ENCODE measurements at places on chromosomes 11 and 22. TPM values are rescaled to one million over a fixed set of nuclear protein-coding genes. Genes with fewer than 3 reads are reported as not detected.
A peak's percentile ranks its signal among the peaks of the same experiment; 100 is the strongest.

Gene GRAMD1B
- 2.2 TPM for total RNA-seq

Gene C11orf91
- total RNA-seq, result not detected

- DNase-seq, result no peak
- no peaks in the 10 kb centered on the region for H3K36me3 ChIP-seq
- no peaks in the 10 kb centered on the region for H3K27me3 ChIP-seq
- no peak overlapping the region for H3K4me3 ChIP-seq
Measured at GRCh38 chr22:46039535-46039934, 62.6 kb upstream of the WNT7B start.

GRCh38 chr11:134244593-134244992, 8.6 kb downstream of the THYN1 start:
- H3K4me1 ChIP-seq, result no peaks in the 10 kb centered on the region
- no peaks in the 10 kb centered on the region for H3K27me3 ChIP-seq
- no peak overlapping the region for H3K27ac ChIP-seq
- no peak overlapping the region for H3K4me3 ChIP-seq

Gene OR52H1
- not detected for total RNA-seq

GRCh38 chr11:8242118-8242475, 21.6 kb downstream of the LMO1 start:
- no peaks in the 10 kb centered on the region for H3K4me1 ChIP-seq
- no peak for DNase-seq
- no peak overlapping the region for H3K4me3 ChIP-seq
- no peak overlapping the region for H3K27ac ChIP-seq
- no peaks in the 10 kb centered on the region for H3K36me3 ChIP-seq

DNA sequence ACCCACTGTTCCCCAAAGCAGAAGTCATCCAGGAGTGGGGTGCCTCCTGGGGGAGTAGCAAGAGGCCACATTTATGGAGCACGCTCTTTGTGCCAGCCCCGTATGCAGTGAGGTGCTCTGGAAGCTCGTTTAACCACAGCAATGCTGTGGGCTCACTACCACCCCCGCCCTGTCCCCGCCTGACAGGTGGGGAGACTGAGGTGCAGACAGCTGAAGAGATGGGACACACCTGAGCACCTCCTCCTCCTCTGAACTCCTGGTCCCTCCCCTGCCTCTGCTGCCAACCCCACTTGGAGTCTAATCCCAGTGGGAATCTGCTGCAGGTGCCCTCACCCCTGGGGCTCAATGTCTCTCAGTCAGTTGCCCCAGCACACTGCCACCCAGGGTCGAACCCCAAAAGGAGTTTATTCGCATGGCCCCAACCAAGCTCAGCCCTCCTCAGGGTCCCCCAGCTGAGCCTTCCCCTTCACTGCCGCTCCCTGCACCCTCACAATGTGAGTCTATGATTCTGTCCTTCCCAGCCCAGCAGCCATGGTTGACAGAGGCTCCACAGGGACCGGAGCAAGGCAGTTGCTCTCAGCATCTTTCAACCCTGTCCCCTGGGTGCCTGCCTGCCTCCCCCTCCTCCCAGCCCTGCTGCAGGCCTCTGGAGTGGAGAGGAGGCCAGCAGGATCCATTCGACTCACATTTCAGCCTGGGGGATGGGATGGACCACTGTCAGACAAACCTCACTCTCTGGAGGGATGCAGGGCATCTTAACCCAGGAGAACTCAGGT, 13.3 kb upstream of the BCR start:
- no peak overlapping the region for H3K4me3 ChIP-seq
- no peaks in the 10 kb centered on the region for H3K36me3 ChIP-seq
- no peaks in the 10 kb centered on the region for H3K4me1 ChIP-seq
- DNase-seq, result no peak
- H3K27me3 ChIP-seq, result peaks cover 3% of the 10 kb centered on the region

Gene PTPRCAP
- total RNA-seq, result 0.47 TPM

Gene SEC14L6
- 1.2 TPM for total RNA-seq

DNA sequence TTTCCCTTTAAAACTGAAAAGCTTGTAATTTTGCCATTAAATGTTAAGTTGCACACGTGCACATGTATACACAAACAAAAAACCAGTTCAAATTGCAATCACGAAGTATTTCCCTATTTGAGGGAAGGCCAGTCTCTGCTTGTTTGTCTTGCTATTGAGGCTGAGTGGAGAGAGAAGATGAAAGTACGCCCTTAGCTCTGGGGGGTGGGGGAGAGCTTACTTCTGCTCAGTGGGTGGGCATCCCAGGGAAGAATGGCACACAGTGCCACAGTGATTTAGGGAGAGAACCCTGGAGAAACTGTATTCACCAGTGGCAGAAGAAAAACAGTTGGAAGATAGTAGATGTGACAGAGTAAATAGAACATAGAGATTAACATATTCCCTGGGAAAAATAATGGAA, 8.7 kb downstream of the YAP1 start:
- peaks cover 79% of the 10 kb centered on the region for H3K4me1 ChIP-seq
- DNase-seq, result no peak
- peak overlapping the region; percentile 91 for H3K27ac ChIP-seq
- no peak overlapping the region for H3K4me3 ChIP-seq
- peaks cover 7% of the 10 kb centered on the region for H3K36me3 ChIP-seq

DNA sequence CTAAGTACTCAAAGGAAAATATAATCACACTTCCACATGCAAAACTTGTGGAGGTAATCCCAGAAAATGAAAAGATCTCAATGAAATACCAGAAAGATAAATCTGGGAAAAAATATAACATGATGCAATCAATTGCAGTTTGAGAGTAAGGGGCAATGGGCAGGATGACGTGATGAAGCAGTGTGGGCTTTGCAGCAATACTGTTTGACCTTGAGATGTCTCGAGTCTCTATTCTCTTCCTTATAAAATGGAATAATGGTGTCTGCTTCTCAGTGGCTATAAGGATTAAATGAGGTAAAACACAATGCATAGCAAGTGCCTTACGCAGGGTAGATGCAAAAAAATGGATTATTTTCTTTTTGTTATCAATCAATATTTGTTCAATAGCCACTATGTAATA, 447.5 kb downstream of the BUD13 start:
- no peaks in the 10 kb centered on the region for H3K36me3 ChIP-seq
- peaks cover 6% of the 10 kb centered on the region for H3K27me3 ChIP-seq
- no peak for DNase-seq
- H3K27ac ChIP-seq, result no peak overlapping the region
- H3K4me3 ChIP-seq, result no peak overlapping the region

Gene CRYAB
- 770 TPM for total RNA-seq

DNA sequence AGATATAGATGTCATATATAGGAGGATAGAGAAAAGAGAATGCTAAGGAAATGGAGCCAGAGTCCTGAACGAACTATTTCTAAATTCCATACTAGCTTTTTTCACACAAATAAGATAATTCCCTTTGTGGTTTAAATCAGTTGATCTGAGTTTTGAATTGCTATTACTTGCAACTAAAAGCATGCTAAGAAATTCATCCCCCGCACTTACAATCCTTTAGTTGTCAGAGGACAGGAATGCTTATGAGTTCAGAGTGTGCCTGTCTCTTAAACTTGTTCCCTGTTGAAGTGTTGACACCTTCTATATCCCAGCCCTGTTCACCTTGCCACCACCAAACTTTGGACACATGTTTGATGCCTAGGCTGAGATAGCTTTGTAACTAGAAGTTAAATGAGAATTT, 406.2 kb downstream of the METTL15 start:
- H3K4me3 ChIP-seq, result no peak overlapping the region
- no peaks in the 10 kb centered on the region for H3K27me3 ChIP-seq
- peaks cover 2% of the 10 kb centered on the region for H3K36me3 ChIP-seq

Gene ACTN3
- total RNA-seq, result not detected

DNA sequence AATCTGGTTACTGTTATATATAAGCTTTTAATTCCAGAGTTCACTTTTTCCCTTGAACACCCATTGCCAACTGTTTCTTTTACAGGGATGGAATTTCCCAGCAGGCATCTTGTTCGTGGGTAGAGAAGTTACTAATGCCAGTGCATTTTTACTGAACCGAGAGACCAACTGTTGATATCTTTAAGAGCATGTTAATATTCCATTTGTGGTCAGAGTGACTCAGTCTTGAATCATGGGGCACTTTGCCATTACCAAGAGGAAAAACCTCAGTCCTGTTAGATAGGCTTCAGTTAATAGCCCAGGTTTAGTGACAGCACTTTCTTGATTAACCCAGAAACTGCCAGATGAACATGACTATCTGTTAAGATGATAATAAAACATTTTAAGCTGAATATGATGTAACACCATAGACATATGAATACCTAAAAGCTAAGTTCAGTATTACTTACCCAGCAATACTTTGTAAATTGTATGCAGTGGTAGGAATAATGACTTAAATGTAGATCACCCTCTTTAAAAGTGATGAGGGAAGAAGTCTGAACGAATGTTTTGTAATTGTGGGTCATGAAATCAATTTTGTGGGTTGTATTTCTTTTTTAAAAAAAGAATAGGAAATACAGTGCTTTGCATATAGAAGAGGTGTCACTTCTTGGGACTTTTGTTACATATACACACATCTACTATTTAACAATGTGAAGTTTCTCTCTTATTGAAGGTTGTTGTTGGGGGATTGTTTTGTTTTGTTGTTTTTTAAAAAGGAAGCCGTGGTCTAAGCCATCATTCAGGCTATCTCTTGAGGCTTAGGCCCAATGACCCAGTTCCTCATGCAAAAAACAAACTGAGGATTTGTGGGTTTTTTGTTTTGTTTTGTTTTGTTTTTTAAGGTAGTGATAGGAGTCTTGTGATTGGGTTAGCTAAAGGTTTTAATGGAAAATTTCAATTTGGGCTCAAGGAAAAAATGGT, 79.2 kb upstream of the GRIK4 start:
- no peaks in the 10 kb centered on the region for H3K27me3 ChIP-seq
- DNase-seq, result no peak
- H3K27ac ChIP-seq, result peak overlapping the region; percentile 96
- peaks cover 30% of the 10 kb centered on the region for H3K4me1 ChIP-seq

Gene KCNJ1
- not detected for total RNA-seq

Gene RIMBP3C
- 0.38 TPM for total RNA-seq

- peaks cover 57% of the 10 kb centered on the region for H3K27me3 ChIP-seq
- no peak overlapping the region for H3K27ac ChIP-seq
- DNase-seq, result no peak
- H3K4me3 ChIP-seq, result no peak overlapping the region
Measured at GRCh38 chr11:17437366-17437765, 39.3 kb downstream of the ABCC8 start.

Gene GRM5
- total RNA-seq, result 0.41 TPM

DNA sequence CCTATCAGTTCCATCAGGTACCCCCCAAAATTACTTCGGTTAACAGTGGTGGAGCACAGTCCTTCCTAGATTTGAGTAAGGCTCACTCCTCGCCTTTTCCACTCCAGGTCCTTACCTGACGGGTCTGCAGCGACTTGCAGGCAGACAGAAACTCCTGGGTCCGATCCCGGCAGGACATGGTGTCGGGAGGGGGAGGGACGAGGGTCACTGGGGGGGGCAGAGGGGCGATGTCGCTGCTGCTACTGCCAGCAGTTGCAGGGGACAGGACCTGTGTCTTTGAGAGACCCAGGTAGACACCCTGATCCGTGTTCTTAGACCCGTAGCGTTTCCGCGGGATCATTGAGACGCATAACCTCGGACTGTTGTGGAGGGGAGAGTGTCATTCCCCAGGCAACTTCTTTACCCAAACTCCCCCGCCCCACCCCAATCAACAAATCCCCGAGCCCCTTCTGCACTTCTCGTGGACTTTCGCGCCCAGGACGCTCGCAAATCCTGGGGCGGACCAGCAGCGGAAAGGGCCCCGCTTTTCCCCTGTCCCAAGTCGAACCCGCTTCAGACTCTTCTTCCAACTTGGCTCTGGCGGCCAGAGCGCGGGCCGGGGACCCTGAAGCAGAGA, 839 bp downstream of the STX5 start:
- peaks cover 14% of the 10 kb centered on the region for H3K36me3 ChIP-seq
- peak overlapping the region; percentile 100 for H3K4me3 ChIP-seq
- H3K27me3 ChIP-seq, result no peaks in the 10 kb centered on the region
- H3K4me1 ChIP-seq, result peaks cover 34% of the 10 kb centered on the region
- H3K27ac ChIP-seq, result peak overlapping the region; percentile 100

Gene NF2
- 90.9 TPM for total RNA-seq

- peaks cover 52% of the 10 kb centered on the region for H3K27me3 ChIP-seq
- H3K27ac ChIP-seq, result no peak overlapping the region
- no peaks in the 10 kb centered on the region for H3K36me3 ChIP-seq
- no peaks in the 10 kb centered on the region for H3K4me1 ChIP-seq
Measured at GRCh38 chr11:119880143-119880542, 151.1 kb upstream of the NECTIN1 start.

Gene TRIM51
- total RNA-seq, result not detected

Gene MOV10L1
- total RNA-seq, result 1.1 TPM

DNA sequence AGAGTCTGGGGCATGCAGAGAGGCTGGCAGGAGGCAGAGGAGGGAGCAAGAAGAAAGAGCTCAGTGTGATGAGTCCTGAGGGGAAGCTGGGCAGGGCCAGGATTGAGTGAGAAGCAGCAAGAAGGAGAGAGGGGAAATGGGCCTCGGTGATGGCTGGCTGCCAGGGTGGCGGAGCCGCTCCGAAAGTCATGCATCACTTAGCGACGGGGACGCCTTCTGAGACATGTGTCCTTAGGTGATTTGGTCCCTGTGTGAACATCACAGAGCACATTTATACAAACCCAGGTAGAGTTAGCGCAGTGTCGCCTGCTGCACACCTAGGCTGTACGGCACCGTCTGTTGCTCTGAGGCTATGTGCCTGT, 15.1 kb downstream of the TBC1D22A start:
- H3K36me3 ChIP-seq, result no peaks in the 10 kb centered on the region
- H3K4me1 ChIP-seq, result peaks cover 43% of the 10 kb centered on the region
- no peaks in the 10 kb centered on the region for H3K27me3 ChIP-seq
- H3K27ac ChIP-seq, result no peak overlapping the region
- no peak for DNase-seq
- no peak overlapping the region for H3K4me3 ChIP-seq

Data from chondrocyte (in vitro differentiated cells).